Left lobe of liver (tissue), 2 donors: ENCODE measurements at places on chromosomes 5 and 9.

DNA sequence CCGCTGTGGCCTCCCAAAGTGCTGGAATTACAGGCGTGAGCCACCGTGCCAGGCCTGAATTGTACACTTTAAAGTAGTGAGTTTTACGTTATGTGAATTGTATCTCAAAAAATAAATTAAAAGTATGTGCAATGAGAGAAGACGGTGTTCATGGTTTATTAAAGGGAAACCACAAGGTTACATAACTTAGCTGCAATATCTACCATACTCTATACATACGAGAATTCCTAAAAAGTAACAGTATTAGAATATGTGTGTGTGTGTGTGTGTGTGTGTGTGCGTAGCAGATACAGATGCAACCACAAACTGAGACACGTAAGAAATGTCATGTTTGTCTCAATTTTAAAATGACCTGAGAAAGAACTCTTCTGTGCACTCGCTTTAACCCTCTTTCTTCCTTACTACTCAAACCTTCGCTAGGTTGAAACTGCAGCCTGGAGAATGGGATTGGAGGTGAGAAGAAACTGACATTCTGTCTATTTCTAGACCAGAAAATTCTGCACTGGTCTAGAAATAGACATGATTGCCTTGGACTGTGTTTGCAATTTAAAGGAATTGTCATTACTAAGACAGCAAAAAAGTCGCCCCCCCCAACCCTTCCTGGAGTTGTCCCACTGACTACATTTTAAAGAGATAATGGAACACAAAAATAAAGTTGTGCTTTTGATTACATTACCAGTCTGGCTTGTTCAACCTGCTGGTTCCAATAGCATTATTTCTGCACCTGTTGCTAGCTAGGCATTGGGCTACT is 167.0 kb downstream of the RGS3 start:
- no peak for DNase-seq

DNA sequence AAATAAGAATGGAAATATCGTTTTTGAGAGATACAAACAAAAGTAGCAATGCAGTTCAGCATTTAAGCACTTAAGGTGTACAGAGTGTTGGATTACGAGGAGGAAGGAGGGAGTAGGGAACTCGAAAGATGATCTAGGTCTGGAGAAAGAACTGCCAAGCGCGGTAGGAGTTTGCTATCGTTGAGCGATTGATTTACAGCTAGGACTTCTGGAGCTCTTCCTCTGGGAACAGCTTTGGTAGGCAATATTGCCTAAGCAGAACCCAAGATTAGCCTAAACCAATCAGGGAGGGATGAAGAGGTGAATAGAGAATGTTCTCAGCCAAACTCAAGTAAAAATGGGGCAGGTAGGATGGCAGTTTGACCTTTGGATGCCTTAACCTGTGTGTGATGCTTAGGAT is 965 bp downstream of the CLTA start:
- DNase-seq, result no peak

GRCh38 chr9:80649001-80649420 is 1040.3 kb downstream of the TLE1 start:
- DNase-seq, result no peak

- DNase-seq, result no peak
Observed at GRCh38 chr9:97673922-97674321, 23.2 kb downstream of the XPA start.

- DNase-seq, result no peak
Observed at GRCh38 chr5:125411071-125411743, 664.8 kb upstream of the ZNF608 start.

DNA sequence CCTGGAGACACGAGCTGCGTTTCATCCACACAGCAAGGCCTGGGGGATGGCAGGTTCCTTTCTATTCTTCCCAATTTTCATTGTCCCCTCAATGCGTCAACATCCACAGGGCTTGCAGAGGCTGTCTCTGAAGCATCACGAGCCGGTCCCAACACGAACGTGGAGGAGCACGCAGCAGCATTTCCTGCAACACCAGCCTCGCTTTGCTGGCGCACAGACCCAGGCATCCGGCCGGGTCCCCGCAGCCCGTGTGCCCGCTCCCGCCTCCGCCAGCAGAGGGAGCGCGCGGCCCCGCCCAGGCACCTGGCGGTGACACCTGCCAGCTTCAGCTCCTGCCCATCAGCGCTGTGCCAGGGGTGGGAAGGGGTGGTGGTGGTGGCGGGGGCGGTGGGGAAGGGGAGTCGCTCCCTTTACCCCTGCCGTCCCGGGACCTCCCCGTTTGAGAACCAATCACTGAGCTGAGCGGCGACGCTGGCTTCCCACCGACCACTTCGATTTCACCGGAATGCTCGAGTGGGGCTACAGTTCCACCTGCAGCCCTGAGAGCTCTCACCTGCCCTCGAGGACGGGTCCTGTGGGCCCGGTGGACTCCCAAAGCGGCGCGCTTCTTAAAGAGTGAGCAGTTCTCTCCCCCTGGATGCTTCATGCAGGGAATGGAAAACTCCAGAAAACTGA is 464.5 kb downstream of the ICE1 start:
- DNase-seq, result peak; percentile 57

- no peak for DNase-seq
Observed at GRCh38 chr5:62289813-62290212, 16.2 kb upstream of the KIF2A start.

- no peak for DNase-seq
Observed at GRCh38 chr9:4082948-4083347, 216.9 kb downstream of the GLIS3 start.

- no peak for DNase-seq
Observed at GRCh38 chr9:132638240-132638639, 31.5 kb downstream of the DDX31 start.

- DNase-seq, result no peak
Observed at GRCh38 chr5:11302663-11303062, 541.6 kb upstream of the DAP start.

DNA sequence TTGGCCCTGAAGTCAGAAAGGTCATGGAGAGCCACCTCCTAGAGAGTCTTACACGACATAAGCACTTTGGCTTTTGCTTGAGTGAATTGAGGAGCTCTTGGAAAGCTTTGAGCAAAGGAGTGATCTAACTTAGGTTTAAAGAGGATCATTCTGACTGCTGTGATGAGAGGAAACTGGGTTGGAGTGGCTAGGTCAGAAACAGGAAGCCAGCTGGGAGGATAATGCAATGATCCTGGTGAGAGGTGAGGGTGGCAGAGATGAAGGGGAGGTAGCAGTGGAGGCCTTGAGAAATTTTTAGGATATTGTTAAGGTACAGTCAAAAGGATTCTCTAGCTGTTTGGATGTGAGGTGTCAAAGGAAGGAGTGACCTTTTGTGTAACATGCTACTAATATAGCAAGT is 32.2 kb upstream of the ROPN1L start:
- no peak for DNase-seq

- DNase-seq, result no peak
Observed at GRCh38 chr9:14136646-14137370, 177.1 kb downstream of the NFIB start.

GRCh38 chr9:113930390-113930783 is 54.3 kb downstream of the ZNF618 start:
- peak; percentile 10 for DNase-seq

DNA sequence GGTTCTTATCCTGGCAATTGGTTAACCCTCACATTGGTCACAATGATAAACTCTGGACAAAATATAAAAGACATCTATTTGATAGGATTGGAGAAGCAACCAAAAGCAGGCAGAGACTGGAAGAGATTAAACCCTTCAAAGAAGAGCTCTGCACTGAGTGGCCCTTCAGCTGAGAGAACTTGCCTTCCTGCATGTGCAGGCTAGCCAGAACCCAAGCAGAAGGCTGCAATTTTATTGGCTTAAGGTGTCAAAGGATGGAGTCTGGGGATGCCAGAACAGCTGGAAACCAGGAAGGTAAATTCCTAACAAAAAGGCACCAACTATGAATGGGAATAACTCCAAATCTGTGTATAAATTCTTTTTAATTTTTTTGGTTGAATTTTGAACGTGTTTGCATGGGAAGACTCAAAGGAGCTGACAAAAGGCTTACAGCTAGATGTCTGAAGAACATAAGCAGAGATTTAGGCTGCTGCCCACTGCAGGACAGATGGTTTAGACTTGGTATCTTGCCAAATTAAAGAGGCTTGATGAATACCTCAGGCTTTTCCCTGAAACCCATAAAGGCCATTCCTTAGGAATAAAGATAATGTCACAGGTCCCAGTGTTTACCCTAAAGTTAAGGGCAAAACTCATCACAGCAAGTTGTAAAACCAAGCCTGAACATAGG is 66.3 kb downstream of the NR2F1 start:
- no peak for DNase-seq

DNA sequence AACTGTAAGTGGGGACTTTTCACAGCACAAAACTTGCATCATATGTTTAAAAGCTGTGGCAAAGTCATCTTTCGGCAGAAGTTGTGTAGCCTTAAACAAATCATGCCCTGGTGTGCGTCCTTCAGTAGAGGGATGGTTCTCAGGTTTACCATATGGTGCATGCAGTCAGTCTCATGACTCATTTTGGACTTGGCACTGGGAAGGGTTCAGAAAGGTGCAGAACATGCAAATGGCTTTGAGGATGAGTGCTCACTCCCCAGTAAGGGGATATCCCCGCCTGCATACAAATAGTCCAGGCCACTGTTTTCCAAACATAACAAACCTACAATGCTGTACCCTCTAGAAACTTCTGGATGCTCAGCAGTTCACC is 260.3 kb downstream of the NDUFS4 start:
- no peak for DNase-seq

DNA sequence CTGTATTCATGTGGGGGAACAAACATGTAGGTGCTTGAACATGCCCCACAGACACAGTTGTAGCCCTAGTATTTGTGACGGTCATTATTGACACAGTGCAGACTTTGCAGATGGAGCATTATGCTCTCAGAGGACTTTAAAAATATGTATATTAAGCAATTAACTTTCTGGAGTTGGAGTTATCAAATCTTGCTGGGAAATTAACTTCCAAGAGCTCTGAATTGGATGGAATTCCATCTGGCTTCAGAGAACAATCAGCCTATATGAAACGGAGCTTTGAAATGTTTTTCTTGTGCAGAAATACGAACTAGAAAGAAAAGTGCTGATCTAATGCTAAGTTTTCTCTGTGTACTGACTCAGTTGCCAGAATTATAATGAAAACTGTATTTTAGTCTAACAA is 50.9 kb upstream of the FSD1L start:
- no peak for DNase-seq

GRCh38 chr5:170221327-170221741 is 11.5 kb upstream of the C5orf58 start:
- no peak for DNase-seq

- no peak for DNase-seq
Observed at GRCh38 chr9:132982458-132982857, 4.0 kb downstream of the GFI1B start.

- DNase-seq, result peak; percentile 76
Observed at GRCh38 chr9:136011703-136012496, 50.7 kb upstream of the UBAC1 start.

DNA sequence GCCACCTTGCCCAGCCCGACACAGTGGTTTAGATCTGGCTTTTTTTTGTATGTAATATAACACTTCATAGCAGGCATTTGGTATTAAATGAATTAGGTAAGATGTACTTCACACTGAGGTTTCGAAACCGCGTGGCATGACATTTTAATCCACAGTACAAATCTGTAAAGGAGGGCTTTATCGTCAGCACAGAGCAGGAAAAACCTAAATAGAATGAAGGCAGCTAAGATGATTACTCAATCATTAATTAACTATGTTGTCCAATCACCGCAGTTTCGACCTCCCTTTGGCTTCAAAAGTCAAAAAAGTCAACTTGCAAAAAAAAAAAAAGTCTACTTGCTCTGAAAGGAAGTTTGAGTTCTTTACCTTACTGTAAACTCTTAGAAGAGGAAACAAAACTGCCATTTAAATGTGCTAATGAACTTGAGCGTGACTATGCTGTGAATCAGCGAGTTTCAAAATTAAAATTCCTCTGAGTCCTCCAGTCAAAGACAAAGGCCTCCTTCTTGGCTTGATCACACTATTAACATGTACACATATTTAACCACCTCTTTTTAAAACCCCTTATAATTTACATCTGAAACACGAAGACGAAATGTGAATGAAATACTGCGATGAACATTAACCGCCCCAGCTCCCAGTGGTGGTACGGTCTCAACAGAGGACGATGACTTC is 698 bp upstream of the SEC24A start:
- peak; percentile 64 for DNase-seq

GRCh38 chr9:18428661-18429060 is 45.3 kb upstream of the ADAMTSL1 start:
- no peak for DNase-seq

DNA sequence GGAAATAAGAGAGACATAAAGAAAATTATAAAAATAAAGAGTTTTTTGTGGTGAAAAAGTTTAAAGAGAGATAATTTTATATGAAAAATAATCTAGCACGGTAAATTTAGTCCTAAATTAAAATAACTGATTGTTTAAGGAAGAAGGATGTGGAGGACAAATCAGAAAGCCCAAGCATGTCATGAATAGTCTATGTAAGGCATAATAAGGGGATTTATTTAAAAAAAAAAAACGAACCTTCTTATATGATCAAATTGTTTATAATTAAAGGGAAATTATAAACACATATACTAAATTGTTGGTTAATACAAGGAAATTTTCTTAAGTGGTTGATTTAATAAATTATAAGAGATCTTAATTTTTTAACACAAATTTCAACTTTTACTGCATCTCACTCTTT is 551.8 kb upstream of the TYRP1 start:
- no peak for DNase-seq

GRCh38 chr5:154587123-154588026 is 109.3 kb upstream of the HAND1 start:
- DNase-seq, result no peak

DNA sequence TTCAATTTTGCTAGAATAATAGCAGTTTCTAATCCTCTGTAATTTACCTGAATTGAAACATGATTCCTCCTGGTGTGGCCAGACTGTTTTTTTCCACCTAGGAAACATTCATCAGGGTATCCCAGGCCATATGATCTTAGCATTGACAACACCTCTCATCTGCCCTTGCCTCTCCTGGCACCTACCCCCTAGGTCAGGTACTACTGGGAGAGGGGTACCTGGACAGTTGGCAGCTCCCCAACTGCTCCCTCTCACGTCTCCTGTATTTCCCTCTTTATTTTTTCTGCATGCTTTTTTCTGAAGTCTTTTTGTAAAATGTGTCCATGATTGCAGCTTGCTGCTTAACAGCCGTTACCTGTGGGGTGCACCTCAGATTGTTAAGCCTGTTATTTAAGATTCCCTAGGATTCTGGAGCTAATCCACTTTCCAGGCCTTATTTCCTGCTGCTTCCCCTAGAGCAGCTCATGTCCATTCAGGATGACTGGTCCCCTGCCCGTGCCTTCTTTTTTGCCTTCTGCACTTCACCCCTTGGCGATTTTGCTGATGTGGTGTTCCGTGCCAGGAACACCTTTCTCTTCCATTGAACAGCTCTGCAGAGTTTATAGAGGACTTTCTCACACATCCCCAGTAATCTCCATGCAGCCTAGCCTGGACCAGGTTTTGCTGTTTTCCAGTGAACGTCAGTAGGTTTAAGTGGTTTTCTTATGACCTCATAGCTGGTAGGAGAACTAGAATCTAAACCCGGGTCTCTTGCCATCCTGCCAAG is 33.6 kb downstream of the SNX30 start:
- no peak for DNase-seq
